ENCODE measurements at places on chromosomes 2 and 18.

DNA sequence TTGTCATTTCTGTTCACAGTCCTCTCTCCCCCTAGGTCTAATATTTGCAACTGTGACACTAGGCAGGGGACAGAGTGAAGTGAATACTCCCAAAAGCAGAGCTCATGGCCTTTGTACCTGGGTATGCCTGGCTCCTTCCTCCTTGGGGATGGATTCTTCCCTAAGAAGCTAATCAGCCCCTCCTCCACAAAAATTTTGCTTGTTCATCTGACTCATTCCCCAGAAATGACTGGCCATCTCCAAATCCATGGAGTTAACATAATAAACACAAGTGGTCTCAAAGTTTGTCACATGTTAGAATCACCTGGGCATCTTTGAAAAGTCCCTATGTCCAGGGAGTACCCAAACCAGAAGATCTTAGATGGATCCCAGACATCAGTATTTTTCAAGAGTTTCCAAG, 65.3 kb downstream of the SUCLG1 start:
- no peak for DNase-seq

DNA sequence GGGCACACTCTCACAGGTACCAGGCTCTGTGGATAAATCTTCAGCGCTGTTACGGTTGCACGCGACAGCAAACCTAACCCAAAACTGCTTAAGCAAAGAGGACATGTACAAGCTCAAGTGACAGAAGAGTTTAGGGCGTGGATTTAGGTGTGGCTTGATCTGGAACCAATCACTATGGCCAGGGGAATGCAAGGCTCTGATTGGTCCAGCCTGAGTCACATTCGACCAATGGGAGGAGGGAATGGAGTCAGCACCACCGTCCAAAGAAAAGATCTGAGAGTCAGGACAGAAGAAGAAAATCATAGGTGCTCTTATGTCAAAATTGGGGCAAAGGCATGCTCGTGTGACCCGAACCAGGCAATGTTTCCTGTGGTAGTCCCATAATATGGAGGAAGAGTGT, 139.0 kb downstream of the TRIM43 start:
- no peak for DNase-seq

GRCh38 chr18:23799540-23799939, 110.3 kb downstream of the LAMA3 start:
- DNase-seq, result no peak

GRCh38 chr2:127226520-127227263, 6.6 kb upstream of the CYP27C1 start:
- DNase-seq, result no peak

DNA sequence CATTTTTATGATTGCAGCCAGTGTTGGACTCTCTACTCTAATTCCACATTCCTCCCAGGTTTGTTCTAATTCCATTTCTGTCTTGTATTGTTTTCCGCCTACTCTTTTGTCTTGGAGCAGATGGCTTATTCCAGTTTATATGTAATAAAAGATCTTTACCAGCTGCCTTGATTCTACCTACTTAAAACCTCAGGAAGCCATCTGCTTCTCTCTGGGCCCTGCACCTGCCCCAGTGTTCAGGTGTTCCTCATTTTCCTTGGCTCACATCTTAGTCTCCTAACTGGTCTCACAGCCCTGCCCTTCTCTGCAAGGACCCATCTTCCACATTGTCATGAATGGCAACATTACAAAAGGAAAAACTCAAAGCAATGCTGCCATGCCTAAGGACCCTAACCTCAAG, 21.0 kb upstream of the IL37 start:
- DNase-seq, result no peak

DNA sequence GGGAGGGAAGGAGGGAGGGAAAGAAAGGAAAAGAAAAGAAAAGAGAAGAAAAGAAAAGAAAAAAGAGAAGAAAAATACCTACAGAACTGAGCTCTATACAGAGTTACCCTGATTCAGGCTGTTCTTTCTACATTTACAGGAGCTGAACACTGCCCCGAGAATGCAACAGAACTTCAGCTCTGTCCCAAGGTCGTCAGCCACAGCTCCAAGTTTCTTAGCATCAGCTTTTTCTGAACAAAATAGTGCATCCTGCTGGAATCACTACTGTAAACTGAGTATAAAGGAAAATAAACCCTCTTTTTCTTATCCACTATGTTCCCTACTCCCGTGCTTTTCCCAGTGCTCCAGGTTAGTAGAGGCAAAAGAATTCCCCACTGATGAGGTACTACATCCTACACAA, 4.7 kb upstream of the PPP4R1 start:
- no peak for DNase-seq

- DNase-seq, result no peak
These were observed 343.6 kb downstream of the TDRD15 start for GRCh38 chr2:21467280-21467818.

- DNase-seq, result no peak
These were observed 47.9 kb downstream of the COL3A1 start for GRCh38 chr2:189022053-189022481.

- DNase-seq, result no peak
These were observed 170.1 kb downstream of the LAMA1 start for GRCh38 chr18:6947338-6948030.

GRCh38 chr2:195662138-195662537, 5.1 kb downstream of the SLC39A10 start:
- DNase-seq, result no peak

DNA sequence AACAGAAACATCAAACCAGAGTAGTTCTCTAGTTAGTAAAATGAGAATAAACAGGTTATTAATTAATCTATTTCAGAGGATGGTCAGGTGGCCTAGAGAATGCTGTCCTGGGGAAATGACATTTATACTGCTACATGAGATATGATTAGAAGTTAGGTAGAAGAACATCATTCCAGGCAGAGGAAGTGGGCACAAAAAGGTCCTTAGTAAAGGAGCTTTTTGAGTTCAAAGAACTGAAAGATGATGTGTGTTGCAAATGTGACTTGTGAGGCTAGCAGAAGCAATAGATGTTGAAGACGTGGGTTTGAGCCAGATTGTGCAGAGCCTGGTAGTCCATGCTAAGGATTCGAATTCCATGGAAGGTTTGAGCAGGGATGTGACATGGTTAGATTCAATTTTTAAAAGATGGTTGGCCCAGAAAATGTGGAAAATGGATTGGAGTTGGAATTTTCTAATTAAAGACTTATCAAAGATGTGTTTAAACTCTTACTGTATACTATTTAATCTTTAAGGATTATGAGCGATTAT, 34.2 kb downstream of the RAB10 start:
- no peak for DNase-seq

- DNase-seq, result no peak
These were observed 52.7 kb downstream of the TAF1B start for GRCh38 chr2:9895669-9896590.

DNA sequence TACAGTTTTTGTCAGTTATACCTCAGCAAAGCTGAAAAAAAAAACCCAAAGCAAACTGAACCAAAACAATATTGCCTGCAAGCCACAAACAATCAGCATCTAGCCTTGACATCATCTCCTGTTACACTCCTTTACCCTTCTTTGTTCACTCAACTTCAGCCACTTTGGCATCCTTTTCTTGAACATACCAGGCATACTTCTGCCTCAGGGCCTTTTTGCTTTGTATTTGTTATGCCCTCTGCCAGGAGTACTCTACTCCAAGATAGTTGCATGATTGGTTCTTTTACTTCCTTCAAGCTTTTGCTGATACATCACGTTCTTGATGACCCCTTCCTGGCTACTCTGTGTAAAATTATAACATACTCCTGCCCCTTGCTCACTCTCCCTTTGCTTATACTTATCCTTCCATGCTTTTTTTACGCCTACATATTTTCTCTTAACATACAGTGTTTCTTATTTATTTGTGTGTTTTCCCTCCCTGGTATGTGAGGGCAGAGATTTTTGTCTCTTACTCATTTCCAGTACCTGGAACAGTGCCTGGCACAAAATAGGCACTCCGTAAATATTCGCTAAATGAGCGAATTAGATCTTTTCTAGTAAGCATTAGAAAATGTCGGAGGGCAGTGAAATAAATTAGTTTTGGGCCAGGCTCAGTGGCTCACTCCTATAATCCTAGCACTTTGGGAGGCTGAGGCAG, 12.7 kb downstream of the ABI2 start:
- DNase-seq, result no peak

DNA sequence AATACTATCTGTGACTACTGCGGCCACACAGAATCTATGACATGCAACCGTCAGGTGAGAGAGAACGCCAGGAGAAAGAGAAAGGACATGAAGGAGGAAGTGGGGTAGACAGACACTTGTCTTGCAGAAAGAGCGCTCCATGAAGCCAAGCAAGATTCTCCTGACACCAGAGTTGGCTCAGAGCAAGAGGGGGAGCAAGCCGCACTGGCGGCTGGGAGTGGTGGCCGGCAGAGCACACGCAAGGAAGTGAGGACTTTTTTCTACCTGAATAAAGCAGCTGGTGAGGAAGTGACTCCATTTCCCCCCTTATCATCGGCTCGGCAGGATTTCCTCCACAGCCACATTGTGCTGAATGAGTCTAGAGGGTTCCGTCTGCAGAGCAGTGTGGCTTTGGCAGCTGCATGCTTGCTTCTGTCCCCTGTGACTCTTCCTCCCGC, 181.6 kb downstream of the BCL2 start:
- no peak for DNase-seq

DNA sequence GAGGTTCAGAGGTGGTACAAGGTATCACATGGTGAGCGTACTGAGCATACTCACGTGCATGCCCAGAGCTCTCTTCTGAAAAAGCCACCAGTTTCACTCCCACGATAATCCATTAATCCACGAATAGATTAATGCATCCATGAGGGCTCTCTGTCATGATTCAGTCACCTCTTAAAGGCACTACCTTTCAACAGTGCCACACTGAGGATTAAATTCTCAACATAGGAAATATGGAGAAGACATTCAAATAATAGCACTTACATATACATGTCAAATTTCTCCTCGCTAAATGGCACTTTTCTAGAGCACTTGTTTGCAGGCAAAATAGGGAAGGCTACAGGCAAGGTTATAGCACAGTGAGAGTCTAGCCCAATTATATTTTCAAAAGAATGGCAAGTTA, 825.9 kb downstream of the TRIB2 start:
- DNase-seq, result no peak

GRCh38 chr2:160471950-160472349, 21.7 kb downstream of the RBMS1 start:
- DNase-seq, result no peak

DNA sequence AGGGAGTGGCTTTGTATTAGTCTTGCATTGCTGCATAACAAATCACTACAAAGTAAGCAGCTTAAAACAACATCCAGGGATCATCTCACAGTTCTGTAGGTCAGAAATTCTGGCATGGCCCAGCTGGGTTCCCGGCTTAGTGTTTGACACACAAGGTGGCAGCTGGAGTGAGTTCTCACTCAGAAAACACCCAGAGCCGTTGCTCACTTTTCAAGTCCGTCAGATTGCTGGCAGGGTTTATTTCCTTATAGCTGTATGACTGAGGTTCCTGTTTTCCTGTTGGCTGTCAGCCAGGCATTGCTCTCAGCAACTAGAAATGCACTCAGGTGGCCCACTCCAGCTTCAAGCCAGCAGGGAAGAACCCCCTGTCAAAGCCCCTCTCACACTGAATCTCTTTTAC, 324.1 kb downstream of the CCDC178 start:
- DNase-seq, result no peak

- DNase-seq, result no peak
These were observed 5.1 kb downstream of the MTERF4 start for GRCh38 chr2:241096979-241097378.

GRCh38 chr18:55124078-55124763, 165.0 kb upstream of the CCDC68 start:
- DNase-seq, result no peak

- no peak for DNase-seq
These were observed 475.6 kb downstream of the TDRD15 start for GRCh38 chr2:21599417-21599816.

DNA sequence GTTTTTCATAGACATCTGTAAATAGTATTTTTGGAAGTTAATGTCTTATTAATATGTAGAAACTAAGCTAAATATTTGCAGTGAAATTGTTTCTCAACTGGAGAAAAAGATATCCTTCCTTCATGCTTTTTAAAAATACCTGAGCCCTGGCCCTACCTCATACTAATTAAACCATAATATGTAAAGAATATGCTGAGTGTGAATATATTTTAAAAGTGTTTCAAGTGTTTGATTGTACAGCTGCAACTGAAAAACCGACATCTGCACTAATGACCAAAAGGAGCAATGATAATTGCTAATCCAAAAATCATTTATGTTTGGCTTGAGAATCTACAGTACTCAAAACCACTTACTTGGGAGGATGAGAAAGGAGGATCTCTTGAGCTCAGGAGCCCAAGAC, 156.7 kb downstream of the MBD5 start:
- no peak for DNase-seq

- DNase-seq, result no peak
These were observed 2.3 kb upstream of the GLI2 start for GRCh38 chr2:120733238-120733932.

- no peak for DNase-seq
These were observed 100.3 kb upstream of the NCK2 start for GRCh38 chr2:105644174-105644980.

DNA sequence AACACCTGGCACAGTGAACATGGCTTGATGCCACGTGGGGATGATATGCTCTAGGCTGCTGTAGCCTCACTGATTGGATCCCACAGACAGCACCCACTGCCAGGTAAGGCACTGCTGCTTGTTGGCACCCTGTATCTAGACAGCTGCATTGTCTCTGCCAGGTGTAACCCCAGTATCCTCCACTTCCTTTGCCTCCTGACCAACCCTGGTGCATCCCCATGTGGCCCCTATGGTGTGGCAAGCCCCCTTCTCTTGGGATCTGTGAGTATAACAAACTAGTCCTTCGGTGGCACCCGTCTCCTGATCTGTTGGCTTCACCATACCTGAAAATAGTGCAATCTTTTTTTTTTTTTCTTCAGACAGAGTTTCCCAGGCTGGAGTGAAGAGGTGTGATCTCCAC, 11.1 kb downstream of the TEX51 start:
- DNase-seq, result no peak
